ENCODE measurements at places on chromosomes 2 and 18. TPM values are rescaled to one million over a fixed set of nuclear protein-coding genes. Genes with fewer than 3 reads are reported as not detected.

DNA sequence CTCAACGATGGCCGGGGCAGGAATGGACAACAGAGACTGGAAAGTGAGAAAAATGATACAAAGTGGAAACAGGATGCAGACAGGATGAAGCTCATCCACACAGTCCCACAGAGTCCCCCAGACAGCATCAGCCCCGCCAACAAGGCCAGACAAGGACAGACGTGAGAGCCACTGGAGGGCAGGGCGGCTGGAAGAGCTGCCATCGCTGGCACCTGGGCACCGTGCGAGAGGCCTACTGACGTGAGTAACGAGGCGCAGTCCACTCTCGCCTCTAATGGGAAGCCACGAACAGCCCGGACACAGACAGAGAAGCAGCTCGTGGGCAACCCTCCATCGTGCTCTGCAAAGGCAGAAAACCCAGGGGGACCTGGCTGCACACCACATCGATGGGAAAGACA, 17.1 kb downstream of the HDAC4 start:
- no peak for DNase-seq

GRCh38 chr2:223477318-223477717, 124.8 kb downstream of the SCG2 start:
- no peak for DNase-seq

DNA sequence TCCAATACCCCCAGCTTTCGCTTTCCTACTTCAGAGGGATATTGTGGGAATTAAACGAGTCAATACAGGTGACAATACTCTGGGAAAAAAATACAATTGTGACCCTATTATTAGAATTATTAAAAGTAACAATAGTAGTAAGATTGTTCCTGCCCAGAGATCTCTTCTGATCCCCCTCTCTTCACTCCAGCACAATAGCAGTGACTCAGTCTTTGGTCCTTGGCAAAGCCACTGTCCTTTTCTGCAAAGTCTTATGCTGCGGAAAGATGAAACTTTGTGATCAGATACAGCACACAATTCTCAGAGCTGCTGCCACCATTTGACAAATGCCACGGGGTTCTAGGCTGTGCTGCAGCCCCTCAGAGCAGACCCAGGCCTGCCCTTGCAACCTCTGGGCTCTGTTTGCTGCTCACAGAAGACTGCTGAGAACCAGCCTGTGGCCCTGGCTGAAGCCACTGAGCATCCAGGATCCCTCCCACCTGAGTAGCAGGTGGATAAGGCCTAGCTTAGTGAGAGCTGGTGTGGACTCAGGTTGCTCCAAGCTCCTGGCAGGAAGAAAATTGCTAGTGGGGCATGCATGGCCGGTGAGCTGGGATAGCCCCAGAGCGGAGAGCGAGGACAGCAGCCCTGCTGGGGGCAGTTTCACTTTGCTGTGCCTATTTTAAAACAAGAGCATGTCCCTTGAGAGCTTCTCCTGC, 60.1 kb upstream of the ROCK2 start:
- no peak for DNase-seq

DNA sequence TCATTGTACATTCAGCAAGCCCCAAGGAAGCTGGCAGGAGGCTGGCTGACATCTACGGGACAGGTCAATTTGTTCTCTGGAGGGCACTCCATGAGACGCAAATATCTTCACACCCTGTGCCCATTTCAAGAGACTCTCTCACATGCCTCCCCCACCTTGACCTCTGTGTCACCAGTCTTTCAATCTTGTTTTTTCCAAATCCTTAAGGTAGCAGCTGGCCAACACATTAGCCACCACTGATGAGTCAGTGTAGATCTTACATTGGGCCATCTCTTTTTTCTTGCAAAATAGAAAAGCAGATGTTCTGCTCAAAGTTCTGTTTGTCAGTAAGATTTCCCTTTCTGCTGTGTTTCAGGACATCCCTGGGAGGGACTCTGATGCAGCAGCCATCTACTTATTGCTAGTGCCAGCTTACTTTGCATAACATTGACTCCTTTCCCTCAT, 1.7 kb upstream of the DPP4 start:
- no peak for DNase-seq

GRCh38 chr2:161975062-161975812, 98.8 kb downstream of the DPP4 start:
- no peak for DNase-seq

- DNase-seq, result no peak
Observed at GRCh38 chr2:242098445-242099128, 229.1 kb downstream of the RTP5 start.

GRCh38 chr2:120366698-120367097, 20.8 kb downstream of the INHBB start:
- DNase-seq, result no peak

DNA sequence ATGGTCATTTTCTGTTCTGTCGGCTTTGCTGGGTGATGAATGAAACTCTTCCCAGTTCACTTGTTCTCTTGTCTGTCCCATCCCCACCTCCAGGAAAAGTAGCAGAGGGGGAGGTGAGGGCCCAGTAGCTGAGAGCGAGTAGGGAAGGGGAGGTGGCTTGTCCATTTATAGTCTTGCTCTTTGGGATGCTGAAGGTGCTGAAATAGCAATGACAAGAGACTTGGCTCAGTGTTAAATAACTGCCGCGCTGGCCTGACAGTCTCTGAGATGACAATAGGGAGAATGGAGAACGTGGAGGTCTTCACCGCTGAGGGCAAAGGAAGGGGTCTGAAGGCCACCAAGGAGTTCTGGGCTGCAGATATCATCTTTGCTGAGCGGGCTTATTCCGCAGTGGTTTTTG, at the start of gene SMYD1:
Gene SMYD1 (plus strand): TSS at position 228 of the 400 bp plus-strand sequence. CDS start 40 bp downstream, at position 268.
- no peak for DNase-seq

DNA sequence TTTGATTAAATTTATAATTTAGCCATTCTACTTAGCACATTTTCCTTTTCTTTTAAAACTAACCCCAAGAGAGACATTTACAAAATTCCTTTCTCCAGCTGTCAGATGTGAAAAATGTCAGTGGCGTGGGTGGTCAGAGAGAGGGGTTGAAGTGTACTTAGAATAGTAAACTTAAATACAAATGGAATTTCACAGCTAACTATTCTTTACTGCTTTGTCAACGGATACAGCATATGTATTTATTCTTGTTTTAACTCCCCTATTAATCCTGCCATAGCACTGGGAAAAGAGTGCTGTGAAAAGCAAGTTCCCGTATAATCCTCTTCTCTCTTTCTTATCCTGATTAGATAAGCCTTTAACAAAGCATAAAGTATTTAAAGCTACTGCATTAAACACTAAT, 191.4 kb upstream of the CHAC2 start:
- DNase-seq, result no peak

DNA sequence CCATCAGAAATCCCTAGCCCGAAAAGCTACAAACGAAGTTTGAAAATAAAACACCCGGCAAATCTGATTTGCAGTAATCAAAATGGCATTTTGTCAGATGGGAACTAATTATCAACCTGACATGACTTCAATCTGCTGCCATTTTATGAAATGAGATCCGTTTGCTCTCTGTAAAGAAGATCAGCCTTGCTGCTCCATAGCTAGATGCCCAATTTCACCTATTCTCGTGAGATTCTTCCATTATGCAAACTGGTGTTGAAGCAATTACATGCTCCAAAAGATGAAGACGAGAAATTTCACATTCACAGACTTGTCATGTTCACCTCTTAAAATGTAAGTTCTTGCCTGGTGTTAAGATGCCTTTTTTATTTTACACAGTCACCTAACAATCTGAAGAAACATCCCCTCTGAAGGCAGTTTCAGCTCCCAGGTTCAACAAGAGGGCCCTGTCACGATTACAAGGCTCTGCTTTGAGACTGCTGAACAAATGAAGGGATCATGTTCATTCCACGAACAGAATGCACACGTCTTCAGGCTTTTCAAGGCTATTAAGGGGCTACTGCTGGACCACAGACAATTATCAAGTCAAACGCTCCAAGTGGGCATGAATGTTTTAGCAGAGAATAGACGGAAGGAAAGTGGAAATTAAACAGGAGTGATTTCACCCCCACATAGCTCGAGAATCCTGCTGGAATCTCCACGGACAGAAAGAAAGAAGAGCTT, 172.6 kb upstream of the PID1 start:
- DNase-seq, result no peak

- no peak for DNase-seq
Observed at GRCh38 chr2:54541995-54542394, 85.9 kb downstream of the SPTBN1 start.

DNA sequence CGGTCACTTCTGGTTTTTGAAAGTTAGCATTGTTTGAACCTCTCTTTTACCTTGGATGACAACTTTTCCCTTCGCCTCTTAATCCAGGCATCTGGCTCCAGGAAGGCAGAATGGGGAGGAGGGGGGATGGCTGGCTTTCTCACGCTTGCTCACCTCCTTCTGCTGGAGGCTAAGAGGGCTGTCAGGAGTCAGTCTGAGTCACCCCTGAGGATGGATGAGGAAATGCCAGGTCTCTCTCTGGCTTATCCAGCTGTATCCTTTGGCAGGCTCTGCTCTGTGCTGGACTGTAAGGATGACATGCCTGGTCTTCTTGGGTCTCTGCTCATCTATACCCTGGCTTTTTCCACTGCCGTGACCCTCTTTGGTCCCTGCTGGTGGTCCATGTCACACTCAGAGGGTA, 142.9 kb upstream of the GYPC start:
- no peak for DNase-seq

- DNase-seq, result no peak
Observed at GRCh38 chr2:48984922-48985321, 169.4 kb downstream of the FSHR start.

DNA sequence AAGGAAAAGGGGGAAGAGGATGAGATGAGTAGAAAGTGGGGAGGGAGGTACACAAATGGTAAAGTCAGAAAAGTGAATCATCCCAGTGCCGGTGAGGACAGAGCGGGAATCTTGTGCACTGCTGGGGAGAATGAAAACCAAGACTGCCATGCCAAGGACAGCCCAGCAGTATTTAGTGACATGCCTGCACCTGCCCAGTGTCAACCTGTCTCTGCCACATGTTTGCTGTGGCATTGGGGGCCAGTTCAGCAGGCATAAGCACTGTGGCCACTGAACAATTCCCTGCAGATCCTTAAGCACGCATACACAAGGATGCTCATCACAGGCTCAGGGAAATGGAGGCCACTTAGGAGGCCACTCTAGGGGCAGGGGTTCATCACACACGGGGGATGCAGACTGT, 5.2 kb upstream of the KCNK3 start:
- DNase-seq, result no peak

GRCh38 chr2:95297639-95298395, 670 bp downstream of the KCNIP3 start:
- no peak for DNase-seq

The CPS1 gene
- 1.3 TPM for total RNA-seq

The IL1RN gene
- total RNA-seq, result 6.7 TPM

The CTLA4 gene
- 0.11 TPM for total RNA-seq

The ITPRIPL1 gene
- total RNA-seq, result 3.3 TPM

The RALB gene
- 60.9 TPM for total RNA-seq

The RBM44 gene
- total RNA-seq, result 2.4 TPM

The PSME4 gene
- total RNA-seq, result 100 TPM

The KIF1A gene
- total RNA-seq, result 5.2 TPM

The HOXD13 gene
- 14.9 TPM for total RNA-seq

The IL1R2 gene
- 0.37 TPM for total RNA-seq

The FHOD3 gene
- 27.2 TPM for total RNA-seq

The MARCHF7 gene
- total RNA-seq, result 212 TPM

The PLEKHH2 gene
- 53.6 TPM for total RNA-seq
